ENCODE measurements at places on chromosomes 3 and 15.

DNA sequence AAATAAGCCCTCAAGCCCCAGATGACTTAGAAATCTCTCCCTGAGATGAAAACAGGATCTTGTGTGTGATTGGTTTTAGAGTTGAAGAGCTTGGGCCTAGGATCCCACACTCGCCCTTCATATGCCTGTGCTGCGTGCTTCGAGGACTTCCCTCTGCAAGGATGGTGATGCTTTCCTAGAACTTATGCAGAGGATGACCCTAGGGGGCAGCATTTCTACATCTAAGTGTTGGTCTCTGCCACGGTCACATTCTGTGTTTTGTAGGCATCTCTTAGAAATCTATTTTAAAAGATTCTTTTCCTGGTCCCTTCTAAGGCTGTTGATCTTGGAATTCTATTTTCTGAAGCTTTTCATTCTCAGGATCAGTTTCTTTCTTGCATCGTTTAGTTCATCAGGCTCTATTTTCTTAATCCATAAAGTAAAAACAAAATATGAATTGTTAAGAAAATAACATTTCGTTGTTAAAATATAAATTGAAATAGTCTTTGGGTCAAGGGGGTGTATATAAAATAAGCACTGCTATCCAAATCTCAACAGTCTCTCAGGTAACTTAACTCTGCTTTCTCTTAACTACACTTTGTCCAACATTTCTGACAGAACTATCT lies 45.7 kb downstream of the WDR76 start:
- DNase-seq, result peak; percentile 84

- no peak for DNase-seq
Observed at GRCh38 chr3:55545995-55546394, 58.9 kb upstream of the WNT5A start.

DNA sequence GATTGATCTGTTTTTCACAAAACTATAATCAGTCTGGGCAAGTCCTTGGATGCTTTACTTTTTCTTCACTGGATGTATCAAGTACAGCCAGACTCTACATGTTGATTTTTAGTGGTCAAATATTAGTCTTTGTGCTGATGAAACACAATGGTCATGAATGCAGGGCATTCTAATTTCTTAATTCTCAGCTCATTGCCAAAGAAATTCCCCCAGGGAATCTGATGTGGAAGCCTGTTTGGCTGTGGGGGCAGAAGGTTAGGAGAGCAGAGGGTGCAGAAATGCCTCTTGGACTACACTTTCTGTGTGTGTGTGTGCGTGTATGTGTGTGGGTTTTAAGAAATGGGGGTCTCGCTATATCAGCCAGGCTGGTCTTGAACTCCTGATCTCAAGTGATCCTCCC lies 48.7 kb upstream of the HACD2 start:
- DNase-seq, result peak; percentile 54

DNA sequence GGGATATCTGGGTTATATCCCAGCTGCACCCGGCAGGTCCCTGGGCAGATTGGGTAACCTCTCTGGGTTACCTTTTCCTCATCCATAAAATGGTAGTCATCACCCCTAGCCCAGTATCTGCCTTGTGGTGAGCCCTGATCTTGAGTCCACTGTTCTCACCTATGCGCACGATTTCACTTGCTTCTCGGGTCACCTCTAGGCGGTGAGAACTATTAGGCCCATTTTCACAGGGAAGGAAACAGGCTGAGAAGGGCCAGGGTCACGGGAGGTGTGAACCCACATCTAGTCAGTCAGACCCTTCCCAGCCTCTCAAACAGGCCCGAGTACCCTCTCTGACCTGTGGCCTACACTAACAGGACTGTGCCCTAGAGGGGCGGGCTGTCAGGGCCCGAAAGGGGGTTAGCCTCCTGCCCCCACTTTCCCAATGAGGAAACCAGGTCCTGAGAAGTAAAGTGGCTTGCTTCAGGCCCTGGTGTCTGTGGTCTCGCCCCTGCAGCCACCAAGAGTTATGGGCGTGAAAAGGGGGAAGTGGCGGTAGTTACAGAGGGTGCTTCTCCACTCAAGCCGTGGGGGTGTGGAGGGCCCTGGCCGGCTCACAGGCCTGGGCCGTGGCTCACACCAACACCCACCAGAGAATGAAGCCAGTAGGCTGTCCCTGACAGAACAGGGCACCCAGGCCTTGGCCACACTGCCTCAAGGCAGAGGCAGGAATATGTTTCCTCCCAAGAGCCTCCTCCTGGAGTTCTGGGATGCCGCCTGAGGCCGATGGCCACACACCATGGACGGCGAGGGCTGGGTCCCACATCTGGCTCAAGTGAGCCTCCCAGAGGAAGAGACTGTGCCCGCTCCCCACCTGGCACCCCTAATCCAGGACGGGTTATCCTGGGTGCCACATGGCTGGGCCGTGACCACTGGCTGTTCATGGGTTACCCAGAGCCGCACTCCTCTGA lies 19.5 kb downstream of the PSTPIP1 start:
- no peak for DNase-seq

DNA sequence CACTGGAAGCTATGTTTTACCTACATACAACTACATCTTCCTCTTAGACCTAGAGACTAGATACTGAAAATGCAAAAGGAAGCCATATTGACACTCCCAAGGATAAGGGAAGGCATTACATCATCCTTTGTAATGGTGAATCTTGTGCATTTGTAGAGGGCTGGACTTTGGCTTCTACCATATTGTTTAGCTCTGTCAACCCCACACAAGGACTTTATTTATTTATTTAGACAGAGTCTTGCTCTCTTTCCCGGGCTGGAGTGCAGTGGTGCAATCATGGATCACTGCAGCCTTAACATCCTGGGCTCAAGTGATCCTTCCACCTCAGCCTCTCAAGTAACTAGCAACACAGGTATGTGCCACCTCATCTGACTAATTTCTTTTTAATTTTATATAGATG lies 331.5 kb upstream of the TPRG1 start:
- DNase-seq, result no peak

Measured in GM03348 (cell line).